ENCODE measurements at places on chromosomes 3 and 15. TPM values are rescaled to one million over a fixed set of nuclear protein-coding genes. Genes with fewer than 3 reads are reported as not detected.

DNA sequence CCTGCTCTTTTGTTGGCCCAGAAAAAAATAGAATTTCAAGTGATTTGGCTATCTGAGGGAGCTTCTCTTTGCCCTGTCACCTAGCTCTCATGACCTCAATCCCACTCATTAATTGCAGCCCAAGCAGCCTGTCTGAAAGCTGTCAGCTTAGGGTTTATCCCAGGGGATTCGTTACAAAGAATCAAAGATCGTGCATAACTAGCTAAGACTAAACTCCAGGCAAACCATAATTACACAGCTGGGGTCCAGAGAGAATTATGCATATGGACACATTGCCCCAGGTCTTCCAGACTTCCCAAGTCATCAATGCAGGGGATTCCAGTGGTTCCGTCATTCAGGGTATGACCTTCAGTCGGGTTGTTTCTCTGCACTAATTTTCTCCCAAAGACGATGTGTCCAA lies 91.6 kb upstream of the CBLB start:
- DNase-seq: no peak

GRCh38 chr3:134104031-134104430 lies 74.3 kb upstream of the SLCO2A1 start:
- no peak for DNase-seq

- DNase-seq: no peak
These were observed 259.7 kb upstream of the TPM1 start for GRCh38 chr15:62782896-62783295.

GRCh38 chr3:64188810-64189560 lies 36.3 kb downstream of the PRICKLE2 start:
- peak; percentile 80 for DNase-seq

DNA sequence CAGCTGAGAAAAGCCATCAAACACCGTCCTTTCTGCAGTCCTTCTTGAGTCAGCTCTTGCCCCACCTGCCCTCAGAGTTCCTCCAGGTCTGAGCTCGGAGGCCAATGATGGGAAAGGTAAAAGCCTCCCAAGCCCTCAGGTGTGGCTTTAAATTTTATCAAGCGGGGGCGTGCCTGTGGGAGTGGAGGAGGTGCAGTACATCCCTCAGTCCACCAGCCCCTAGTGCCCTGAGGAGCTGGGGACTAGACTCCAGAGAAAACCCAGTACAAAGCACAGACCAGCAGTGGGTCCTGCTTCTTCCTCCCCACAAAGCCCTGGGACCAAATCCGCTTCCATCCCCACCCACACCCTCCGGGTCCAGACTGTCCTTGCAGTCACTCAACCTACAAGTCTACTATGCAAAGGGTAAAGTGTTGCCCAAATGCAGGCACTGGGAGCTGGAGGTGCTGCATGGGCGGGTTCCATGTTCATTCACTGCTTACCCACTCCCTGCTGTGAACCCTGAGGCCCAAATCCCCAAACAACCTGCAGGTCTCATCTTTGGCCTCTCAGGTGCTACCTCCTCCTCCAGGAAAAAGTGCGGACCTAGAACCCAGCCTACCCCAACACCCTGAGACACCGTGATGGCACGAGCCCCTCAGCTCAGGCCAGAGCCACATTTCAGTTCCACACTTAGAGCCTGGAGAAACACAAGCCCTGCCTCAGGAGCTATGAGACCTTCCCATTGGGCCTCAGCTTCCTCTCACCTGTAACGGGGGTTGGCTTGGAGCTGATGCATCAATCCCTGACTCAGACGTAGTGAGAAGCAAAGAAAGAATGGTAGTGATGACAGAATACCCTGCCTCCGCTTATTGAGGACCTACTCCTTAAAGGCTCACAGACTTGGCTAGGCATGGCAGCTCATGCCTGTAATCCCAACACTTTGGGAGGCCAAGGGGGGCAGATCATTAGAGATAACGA lies 2.4 kb downstream of the PFKFB4 start:
- no peak for DNase-seq

GRCh38 chr3:46871222-46871621 lies 6.3 kb upstream of the PTH1R start:
- DNase-seq: no peak

Gene ATP13A5
- 0.04 TPM for total RNA-seq

Gene MUSTN1
- total RNA-seq: not detected

Gene SPSB4
- total RNA-seq: 1.9 TPM

GRCh38 chr15:83207009-83207659 lies 489 bp downstream of the HDGFL3 start:
- DNase-seq: no peak

- no peak for DNase-seq
These were observed 1.1 kb downstream of the KLHL6 start for GRCh38 chr3:183554377-183554776.

Gene CCDC54
- total RNA-seq: not detected

Gene SEMA3G
- total RNA-seq: 0.29 TPM

- DNase-seq: no peak
These were observed 66.9 kb downstream of the FNDC3B start for GRCh38 chr3:172106037-172106954.

GRCh38 chr3:53682807-53683206 lies 163.4 kb downstream of the CHDH start:
- no peak for DNase-seq

DNA sequence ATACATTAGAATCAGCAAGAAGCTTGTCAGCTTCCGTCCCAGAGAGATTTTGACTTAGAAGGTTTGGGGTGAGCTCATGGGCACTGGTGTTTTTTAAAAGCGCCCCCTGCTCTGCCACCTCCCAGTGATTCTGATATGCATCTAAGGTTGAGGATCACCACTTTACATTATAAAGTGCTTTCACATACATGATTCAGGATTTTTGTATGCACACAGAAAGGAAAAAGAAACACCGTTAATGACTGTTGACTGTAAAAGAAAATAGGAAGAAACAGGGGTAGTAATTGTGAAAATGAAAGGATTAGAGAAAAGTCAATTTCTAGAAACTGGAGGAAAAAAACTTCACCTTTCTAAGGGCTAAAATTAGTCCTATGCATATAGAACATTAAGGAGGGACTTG lies 104.9 kb upstream of the ZBED2 start:
- DNase-seq: no peak

Gene EPHB3
- total RNA-seq: 1.0 TPM

DNA sequence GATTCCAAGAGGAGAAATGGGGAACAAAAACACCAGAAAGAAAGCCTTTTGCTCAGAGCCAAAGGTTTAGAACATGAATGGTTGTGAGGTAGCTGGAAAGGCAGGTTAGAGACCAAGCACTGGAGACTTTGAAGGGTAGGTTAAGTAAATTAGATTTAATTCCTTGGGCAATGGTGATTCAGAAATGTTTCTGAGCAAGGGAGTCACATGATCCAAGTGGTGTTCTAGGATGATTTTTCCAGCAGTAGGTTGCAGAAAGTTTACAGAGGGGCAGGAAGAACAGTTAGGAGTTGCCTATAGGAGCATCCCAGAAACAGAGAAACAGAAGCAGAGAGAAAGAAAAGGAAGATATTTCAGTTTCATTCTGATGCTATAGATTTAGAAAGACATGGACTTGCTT lies 139.8 kb downstream of the WDR76 start:
- DNase-seq: no peak

DNA sequence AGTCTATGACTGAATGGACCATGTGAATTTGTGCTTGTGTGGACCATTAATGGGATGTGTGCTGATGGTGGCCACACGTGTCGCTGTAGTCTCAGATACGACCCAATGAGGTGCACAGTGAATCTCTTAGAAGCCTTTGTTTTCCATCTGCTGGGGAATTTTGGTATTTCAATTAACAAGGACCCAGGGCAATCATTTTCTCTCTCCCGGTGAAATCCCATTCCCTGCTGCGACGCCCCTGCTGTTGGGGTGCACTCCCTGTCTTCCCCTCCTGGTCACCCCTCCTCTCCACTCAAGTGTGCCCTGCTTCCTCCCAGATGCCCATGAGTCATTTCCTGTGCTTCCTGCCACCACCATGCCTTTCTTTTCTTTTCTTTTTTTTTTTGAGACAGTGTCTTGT lies 32.7 kb downstream of the EBLN2 start:
- peak; percentile 60 for DNase-seq

Gene WDR93
- total RNA-seq: not detected

Gene TAGLN3
- not detected for total RNA-seq

Measured in H4 (cell line).